Mesendoderm (in vitro differentiated cells): ENCODE measurements at places on chromosomes 1 and 21.

DNA sequence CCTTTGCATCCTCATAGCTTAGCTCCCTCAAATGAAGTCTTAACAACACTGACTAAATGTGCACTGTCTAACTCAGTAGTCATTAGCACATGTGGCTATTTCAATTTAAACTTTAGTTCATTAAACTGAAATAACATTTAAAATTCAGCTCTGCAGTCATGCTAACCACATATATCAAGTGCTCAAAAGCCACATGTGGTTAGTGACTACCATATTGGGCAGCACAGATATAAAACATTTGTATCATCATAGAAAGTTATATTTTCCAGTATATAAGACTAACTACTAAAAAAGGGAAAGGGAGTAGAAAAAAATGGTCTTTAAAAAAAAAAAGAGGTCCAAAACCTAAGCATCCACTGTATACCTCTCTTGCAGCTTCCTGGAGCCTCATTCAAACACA lies 64.1 kb downstream of the SETD4 start:
- no peak for DNase-seq

GRCh38 chr1:185309566-185309965 lies 7.5 kb downstream of the IVNS1ABP start:
- DNase-seq, result no peak

GRCh38 chr1:84223751-84224432 lies 77.6 kb upstream of the SAMD13 start:
- DNase-seq, result peak; percentile 12

- peak; percentile 85 for DNase-seq
Observed at GRCh38 chr1:11650331-11650991, 3.8 kb downstream of the FBXO2 start.

- DNase-seq, result peak; percentile 67
Observed at GRCh38 chr1:211378844-211379243, 52.2 kb downstream of the TRAF5 start.
